Stimulated activated CD4-positive, alpha-beta T cell treated with anti-CD3 and anti-CD28 coated beads, Interleukin-12 subunit alpha, Interleukin-12 subunit beta, amount 100 ng/mL, for 24 hours (primary cell): ENCODE measurements at places on chromosomes 7 and 10.

- no peak for DNase-seq
Measured at GRCh38 chr10:75648854-75649253, 217.4 kb downstream of the LRMDA start.

GRCh38 chr10:22959292-22959691, 31.4 kb downstream of the ARMC3 start:
- DNase-seq = no peak

DNA sequence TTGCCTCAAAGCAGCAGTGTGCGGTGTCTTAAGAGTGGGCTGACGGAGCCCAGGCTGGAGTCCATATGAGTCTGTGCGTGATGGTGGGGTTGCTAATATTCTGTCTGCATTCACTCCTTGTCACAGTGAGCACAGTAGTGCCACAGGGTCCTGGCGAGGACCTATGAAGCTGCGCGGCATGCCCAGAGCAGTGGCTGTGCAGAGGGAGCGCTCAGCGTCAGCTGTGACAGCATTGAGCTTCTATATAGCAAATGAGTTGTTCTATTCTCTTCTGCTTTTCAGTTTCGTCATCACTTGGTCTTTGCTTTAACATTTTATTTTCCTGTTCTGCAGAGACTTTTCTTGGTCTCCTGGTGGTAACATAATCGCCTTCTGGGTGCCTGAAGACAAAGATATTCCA, 14.5 kb downstream of the EIF3B start:
- DNase-seq = no peak

GRCh38 chr10:20115894-20116293, 299.7 kb downstream of the PLXDC2 start:
- no peak for DNase-seq

DNA sequence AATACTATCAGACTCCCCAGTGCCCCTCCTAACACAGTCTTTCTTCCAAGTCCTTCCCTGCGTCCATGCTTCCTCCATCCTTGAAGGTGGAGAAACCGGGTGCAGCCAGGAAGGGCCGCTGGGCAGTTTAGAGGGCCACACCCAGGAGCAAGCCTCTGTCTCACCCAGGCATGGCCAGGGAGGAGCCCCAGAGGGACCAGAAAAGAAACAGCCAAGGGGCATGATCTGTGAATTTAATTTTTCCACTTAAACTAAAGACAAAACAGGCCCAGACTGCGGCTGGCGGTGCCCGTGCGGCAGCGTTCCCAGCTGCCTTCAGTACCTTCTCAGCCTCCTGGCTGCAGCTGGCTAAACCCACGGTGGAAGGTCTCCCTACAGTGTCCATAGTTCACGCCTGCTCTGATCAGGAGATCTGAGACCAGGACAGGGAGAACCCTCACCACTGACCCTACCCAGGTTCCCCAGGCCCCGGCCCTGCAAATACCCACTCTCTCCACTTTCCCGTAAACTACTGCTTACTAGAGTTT, 12.9 kb downstream of the UNCX start:
- DNase-seq = no peak

DNA sequence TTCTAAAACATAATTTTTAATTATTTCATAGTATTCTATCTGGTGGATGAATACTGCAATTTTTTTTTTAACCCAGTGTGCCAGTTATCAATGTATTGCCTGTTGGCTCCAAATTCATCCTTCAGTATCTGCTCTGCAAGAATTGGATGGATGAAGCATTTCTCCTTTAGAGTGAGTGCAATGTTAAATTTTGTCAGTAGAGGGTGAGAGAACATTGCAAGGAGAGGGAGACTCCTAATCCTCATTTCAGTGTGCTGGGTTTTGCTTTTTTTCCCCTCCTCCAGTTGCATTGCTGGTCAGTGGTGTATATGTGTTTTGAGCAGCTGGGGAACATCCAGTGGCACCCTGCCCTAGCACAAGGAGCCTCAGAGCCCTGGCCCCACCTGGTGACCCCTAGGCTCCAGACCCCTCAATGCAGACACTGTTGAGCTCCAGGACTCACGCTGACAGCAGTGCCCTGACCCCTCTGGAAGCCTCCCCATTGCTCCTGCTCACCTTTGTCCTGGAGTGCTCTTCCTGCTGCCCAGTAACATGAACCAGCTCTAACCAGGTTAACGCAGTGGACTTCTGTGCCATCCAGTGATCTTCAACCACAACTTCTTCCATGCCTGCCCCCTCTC, 199.4 kb downstream of the USP6NL start:
- no peak for DNase-seq

- no peak for DNase-seq
Measured at GRCh38 chr7:113561446-113561845, 357.4 kb downstream of the PPP1R3A start.

DNA sequence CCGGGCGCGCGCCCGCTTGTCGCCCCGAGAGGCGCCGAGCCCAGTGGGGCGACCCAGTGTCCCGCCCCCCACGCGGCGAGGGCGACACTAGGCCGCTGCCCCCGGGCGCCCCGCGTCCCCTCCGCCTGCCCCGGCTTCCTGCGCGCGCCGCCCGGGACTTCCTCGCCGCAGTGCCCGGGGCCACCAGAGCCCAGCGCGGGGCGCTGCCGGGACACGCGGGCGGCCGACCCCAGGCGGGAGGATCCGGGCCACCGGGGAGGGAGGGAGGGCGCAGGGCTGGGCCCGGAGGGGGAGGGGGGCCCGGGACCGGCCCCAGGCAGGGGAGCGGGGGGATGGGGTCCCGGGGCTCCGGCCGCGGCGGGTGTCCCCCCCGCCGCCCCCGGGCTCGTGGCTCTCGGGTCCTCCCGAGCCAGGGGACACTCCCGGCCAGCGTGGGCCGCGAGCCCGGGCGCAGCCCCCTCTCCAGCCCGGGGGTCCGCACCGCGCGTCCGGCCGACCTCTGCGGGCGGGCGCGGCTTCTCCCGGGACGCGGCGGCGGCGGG, 435 bp upstream of the PWWP2B start:
- DNase-seq = no peak

- no peak for DNase-seq
Measured at GRCh38 chr7:48611993-48612392, 312.4 kb upstream of the CDC14C start.

GRCh38 chr10:62699148-62699547, 105.4 kb upstream of the ADO start:
- DNase-seq = no peak

GRCh38 chr7:82593780-82594179, 150.2 kb upstream of the CACNA2D1 start:
- DNase-seq = no peak

DNA sequence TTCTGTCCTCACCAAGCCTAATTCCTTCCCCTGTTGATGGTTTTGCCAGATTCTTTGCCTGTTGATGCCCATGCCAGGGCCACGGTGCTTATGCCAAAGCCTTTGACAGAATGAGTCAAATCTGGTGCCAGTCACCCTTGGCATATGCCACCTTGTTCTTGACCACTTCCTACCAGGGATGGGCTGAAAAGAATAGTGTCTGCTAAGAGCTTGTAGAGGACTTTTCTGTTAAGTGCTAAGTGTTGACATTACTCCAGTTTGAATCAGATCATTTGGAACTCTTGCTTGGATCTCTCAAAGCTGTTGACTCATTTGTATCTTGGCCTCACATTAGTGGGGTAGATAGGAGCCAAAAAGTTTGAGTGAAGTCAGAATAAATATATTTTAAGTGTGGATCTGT, 661.2 kb downstream of the AUTS2 start:
- DNase-seq = no peak
